Pancreas (tissue), 10 donors: ENCODE measurements at places on chromosomes 2 and 18. TPM values are rescaled to one million over a fixed set of nuclear protein-coding genes. Genes with fewer than 3 reads are reported as not detected.

GRCh38 chr18:74828200-74828599 is 230.5 kb downstream of the ZNF407 start:
- DNase-seq: no peak

Gene TMSB10
- 1,099 TPM for polyA plus RNA-seq

GRCh38 chr18:35524226-35524625 is 26.5 kb upstream of the INO80C start:
- no peak for DNase-seq

- no peak for DNase-seq
Measured at GRCh38 chr18:48197819-48198218, 211.4 kb downstream of the ZBTB7C start.

Gene MAB21L4
- 2.0 TPM for polyA plus RNA-seq

GRCh38 chr2:54836477-54836876 is 113.0 kb downstream of the EML6 start:
- no peak for DNase-seq
